ENCODE measurements at places on chromosomes 4 and X.
A peak's percentile ranks its signal among the peaks of the same experiment; 100 is the strongest.

DNA sequence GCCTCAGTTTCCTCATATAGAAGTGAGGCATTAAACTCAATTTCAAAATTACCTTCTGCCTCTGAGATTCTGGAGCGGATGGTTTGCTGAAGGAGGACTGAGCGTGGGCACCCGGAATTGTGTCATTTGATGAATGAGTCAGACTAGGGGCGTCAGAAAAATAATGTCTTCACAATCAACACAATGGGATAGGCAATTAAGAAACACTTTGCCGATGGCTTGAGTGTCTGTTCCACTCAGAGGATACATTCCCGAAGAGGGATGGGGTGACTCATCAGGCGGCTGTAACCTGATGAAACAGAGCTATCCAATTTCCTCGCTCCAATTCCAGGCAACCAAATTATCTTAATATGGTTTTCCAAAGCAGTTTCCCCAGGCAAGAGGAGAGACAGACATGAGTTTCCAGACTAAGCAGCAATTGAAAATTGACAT is 1.2 kb upstream of the CHRNA9 start:
- no peak for DNase-seq

DNA sequence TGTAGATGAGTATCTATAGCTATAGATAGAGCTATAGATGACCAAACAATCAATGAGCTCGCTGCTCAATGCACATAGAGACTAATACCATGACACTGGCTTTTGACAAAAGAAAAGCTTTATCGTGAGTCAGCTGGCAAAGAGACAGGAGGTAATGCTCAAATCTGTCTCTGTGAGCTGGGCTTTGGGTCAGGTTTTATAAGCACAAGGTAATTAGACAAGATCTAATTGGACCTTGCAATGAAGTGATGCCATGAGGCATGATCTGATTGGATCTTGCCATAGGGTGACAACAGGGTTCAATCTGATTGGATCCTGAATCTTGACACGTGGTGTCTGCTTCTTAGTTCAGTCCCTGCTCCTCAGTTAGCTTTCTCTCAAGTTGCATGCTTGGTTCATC is 180.7 kb upstream of the MXRA5 start:
- DNase-seq = no peak

DNA sequence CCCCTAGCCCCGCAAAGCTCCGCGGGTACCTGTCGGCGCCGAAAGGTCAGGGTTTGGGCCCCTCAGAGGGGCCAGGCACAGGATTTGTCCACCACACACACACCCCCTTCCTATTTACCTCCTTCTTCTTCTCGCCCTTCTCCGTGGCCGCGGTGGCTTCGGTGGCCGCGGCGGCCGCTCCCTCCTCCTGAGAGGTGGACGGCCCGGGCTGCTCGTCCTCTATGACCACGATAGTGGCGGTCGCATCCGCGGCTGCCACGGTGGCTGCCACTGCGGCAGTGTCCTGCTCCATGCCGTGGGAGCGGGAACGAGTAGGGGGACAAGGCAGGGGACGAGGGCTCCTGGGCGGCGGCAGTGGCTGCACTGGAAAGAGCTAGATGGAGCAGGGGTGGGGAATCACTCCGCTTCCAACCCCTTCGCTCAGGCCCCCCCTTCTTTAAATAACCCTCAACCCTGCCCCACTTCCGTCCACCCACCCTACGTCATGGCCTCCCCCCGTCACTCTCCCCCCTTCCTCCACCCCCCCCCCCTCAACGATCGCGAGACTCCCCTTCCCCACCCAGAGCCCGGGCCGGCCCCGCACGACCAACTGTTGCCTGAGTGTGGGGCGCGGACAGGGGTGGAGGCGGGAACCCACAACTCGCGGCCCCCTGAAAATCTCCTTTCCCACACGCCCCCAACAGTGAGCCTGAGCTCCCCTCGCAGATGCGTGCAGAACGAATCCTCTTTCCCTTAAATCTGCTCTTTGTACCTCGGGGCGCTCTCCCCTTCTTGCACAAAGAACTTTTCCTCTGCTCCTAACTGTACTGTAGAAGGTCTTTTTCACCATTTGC is at the start of gene SMARCA1:
Gene SMARCA1 (minus strand): TSS at position 412 of the 833 bp plus-strand sequence. CDS start 120 bp downstream, at position 292.
- DNase-seq = peak; percentile 62

DNA sequence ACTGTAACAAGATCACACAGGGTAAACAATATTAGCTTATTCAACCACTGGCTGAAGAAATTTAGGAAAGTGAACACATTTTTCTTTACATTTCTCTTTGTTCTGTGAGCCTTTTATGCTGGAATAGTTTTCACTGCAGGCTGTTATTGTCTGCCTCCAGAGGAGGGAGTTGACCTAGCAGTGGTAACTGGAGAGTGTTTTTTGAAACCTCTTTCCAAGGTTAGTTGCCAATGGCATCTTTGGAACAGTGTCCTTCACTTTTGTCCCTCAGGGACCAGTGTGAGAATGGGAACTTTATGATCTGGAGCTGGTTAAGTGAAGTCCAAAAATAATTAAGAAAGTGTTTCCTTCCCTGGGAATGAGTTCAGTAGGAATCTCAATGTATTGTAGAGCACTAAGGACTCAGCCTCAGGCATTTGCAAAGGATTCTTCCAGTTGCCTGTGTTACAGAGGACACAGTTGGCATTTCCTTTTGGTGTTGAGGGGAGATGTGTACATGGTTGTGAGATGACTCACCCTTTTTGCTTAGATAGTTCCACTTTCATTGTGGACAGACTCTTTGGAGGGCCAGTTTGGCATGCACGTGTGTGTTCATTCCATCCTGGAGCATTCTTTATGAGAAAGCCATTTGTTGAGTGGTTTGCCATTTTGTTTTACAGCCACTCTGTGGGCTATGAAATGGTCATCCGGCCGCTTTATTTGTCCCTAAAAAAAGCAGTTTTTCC is 61.3 kb downstream of the AR start:
- DNase-seq = peak; percentile 22

DNA sequence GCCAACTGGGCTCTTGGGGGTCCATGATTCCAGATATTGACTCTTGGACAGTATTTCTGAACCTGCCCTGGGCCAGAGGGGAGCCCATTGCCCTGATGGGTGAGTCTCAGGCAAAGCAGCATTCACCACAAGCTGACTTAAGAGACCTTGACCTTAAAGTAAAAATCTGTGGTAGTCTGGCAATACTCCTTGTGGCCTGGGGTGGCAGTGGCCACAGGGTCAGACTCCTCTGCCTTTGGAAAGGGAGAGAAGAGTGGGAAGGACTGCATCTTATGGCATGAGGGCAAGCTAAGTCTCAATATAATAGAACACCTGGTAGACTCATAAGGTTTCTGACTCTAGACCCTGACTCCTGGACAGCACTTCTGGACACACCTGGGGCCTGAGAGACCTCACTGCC is 340.3 kb upstream of the MAD2L1 start:
- no peak for DNase-seq

DNA sequence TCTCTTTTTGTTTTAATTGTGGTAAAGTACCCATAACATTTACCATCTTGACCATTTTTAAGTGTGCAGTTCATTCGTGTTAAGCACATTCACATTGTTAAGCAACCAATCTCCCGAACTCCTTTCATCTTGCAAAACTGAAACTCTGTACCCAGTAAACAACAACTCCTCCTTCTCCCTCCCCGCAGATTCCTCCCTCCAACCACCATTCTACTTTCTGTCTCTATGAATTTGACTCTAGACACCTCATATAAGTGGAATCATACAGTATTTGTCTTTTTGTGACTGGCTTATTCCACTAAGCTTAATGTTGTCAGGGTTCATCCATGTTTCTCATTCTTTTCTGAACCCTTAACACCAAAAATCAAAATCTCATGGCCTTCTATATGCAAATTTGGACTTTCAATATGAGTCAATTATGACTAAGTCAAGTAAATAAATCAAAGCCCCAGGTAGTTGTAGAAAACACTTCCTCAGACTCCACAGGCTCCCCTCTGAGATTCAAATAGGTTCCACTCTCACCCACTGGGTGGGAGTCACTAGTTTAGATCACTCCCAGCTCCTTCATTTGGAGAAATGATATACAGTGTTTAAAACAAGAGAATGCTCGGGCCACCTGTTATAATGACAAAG is 9.8 kb upstream of the RTL5 start:
- DNase-seq = no peak

- no peak for DNase-seq
Measured at GRCh38 chrX:153767674-153768055, 3.6 kb downstream of the PLXNB3 start.

- DNase-seq = no peak
Measured at GRCh38 chr4:181685461-181685860, 557.7 kb upstream of the TENM3 start.

DNA sequence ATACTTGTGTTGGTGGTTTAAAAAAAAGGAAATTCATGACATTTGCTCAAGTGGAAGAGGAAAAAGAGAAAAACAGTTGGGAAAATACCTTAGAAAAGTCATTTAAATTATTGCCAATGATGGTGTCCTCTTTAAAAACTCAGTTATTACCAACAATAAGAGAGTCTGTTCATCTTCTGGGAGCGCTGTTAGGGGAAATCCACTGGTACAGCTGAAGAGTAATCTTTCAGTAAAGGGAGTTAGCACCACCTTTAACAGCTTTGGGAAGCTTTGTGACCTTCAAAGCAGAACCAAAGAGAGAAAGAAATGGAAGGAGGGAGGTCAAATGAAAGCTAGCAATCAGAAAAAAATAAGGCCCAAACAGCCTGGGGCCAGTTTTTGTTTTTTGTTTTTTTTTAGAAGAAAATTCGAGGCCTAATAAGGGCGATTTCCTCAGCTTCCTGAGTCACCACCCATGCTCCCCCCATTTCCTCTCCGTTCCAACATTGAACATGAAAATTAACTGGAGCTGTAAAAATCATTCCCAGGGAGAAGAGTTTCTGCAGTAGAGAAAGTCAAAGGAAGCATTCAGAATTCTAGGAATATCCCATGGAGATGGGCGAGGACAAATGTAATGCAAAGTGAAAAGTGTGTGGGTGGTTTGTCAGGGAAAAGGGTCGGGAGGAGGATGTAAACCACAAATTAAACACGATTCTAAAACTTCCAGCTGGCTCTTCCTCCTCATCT is 115.1 kb downstream of the SH3KBP1 start:
- DNase-seq = peak; percentile 19

- DNase-seq = no peak
Measured at GRCh38 chrX:13433298-13433605, 113.4 kb upstream of the ATXN3L start.

DNA sequence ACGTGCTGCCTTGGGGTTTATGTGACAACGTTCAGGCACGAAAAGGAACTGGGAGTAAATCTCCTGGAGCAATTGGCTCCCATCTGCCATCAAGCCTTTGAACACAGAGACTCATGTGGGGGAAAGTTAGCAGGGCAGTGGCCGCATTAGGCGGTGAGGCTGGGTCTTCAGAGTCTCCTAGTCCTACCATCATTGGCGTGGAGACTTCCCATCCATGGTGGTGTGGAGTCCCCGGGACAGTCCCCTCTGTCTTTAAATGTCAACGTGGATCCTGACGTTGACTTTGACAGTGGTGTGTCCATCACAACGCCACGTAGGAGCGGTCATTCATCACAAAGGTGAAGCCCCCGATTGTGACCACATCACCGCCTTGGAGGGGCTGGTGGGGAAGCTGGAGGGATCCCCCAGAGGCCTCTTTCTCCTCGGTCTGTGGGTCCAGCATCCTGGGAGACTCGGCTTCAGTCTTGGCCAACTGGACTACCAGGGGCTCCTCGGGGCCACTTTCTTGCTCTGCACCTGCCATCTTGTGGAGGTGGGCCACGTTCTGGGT is 21.8 kb downstream of the CRLF2 start:
- no peak for DNase-seq

GRCh38 chr4:112321776-112322684 is 24.9 kb downstream of the ALPK1 start:
- peak; percentile 37 for DNase-seq

GRCh38 chrX:68827848-68828624 is 785 bp upstream of the EFNB1 start:
- DNase-seq = peak; percentile 64

GRCh38 chr4:2469192-2469984 is 482 bp downstream of the RNF4 start:
- DNase-seq = peak; percentile 59

DNA sequence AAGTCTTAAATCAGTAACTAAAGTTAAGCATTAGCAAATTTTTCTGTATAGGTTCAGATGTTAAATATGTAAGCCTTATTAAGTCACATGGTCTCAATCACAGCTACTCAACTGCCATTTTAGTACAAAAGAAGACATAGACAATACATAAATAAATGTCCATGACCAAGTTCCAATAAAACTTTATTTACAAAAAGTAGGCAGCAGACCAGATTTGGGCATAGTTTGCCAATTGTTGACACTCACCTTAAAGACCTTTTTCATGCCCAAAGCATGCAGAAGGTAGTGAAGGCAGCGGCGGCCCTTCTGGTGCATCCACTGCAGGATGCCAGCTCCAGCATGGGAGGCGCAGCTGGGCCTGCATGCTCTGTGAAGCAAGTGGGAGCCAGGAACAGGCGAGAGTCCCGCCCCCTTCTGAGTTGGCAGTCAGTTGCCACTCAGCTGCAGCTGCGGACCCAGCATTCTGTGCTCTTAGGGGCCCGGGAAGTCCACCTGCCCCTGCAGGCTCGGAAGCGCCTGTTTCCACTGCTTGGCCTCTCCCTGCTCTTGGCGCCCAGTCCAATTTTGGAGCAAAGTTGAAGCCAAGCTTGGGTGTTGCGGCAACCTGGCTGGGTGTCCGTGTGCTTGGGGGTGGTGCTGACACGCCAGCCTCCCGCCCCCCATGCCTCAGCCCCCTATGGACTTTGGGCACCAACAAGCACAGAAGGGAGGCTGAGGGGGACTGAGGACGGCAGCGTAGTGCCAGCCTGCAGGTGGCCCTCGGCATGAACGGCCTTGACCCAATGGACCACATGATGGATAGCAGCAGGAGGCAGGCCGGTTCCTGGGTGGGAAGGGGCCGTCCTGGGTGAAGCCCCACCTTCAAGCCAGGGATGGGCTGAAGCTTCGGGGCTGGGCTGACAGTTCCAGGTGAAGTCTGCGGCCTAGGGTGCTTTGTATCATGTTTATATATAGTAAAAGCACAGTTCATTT is 42.4 kb upstream of the PABPC4L start:
- no peak for DNase-seq

DNA sequence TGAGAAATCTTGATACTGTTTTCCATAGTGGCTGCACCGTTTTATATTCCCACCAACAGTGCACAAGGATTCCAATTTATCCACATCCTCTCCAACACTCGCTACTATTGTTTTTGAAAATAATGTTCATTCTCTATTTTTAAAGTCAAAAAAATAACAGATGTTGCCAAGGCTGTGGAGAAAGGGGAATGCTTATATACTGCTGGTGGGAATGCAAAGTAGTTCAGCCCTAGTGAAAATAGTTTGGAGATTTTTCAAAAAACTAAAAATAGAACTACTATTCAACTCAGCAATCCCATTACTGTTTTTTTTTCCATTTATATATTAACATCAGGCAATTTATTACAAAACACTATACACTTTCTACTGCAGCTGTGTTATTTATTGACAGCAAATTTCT is 208.7 kb downstream of the CBLL2 start:
- DNase-seq = no peak

GRCh38 chr4:148800940-148801339 is 358.7 kb upstream of the NR3C2 start:
- DNase-seq = no peak

- DNase-seq = no peak
Measured at GRCh38 chr4:90444904-90445303, 317.7 kb downstream of the CCSER1 start.

- DNase-seq = no peak
Measured at GRCh38 chrX:4129626-4130025, 416.2 kb upstream of the PRKX start.
